ENCODE measurements at places on chromosomes 5 and 9. TPM values are rescaled to one million over a fixed set of nuclear protein-coding genes. Genes with fewer than 3 reads are reported as not detected.

ANKS6 gene
- 18.5 TPM for total RNA-seq

DNA sequence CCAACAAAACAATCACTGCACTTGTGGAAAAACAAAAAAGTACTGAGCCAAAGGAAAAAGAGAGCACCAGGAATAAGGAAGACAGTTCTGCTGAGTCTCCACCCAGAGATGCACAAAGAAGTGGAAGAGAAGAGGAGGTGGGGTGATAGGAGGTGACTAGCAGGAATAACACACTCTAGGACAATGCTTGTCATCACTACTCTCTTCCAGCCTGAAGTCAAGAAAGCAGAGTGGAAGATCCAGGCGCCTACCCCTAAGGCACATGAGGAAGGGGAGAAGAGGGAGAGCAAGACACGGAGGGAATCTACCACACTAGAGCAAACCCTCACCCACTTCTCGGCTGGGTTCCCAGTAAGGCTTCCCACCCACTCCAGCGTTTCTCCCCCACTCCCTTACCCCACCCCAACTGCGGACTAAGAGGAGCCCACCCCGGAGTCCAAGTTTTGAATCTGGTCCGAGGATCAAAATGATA, 1.7 kb downstream of the SLIT3 start:
- no peaks in the 10 kb centered on the region for H3K36me3 ChIP-seq
- H3K4me3 ChIP-seq = no peak overlapping the region
- H3K4me1 ChIP-seq = peaks cover 7% of the 10 kb centered on the region
- no peak for DNase-seq
- H3K27ac ChIP-seq = no peak overlapping the region

DNA sequence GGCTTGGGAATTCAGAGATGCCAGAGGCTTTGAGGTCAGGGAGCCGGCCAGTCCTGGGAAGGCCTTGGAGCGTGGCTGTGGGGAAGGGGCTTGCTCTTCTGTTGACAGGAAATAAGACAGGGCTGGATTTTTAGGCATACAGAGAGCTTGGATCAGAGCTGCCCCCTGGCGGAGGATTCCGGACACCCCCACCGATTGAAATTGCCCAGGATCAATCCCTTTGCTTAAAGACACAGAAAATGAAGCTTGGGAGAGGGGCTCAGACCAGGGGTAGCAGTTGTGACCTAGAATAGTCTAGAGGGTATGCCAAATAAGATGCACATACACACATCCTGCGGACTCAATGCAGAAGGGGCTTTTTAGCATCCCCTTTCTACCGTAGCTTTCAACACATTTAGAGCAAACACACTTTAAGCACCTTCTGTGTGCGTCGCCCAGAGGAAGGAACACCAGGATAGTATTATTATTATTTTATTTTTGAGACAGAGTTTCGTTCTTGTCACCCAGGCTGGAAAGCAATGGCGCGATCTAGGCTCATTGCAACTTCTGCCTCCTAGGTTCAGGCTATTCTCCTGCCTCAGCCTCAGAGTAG, 1.7 kb upstream of the NTMT1 start:
- H3K4me1 ChIP-seq = peaks cover 31% of the 10 kb centered on the region
- peaks cover 11% of the 10 kb centered on the region for H3K27me3 ChIP-seq
- H3K36me3 ChIP-seq = no peaks in the 10 kb centered on the region
- peak overlapping the region; percentile 60 for H3K4me3 ChIP-seq
- H3K27ac ChIP-seq = peak overlapping the region; percentile 80
- DNase-seq = no peak

GRCh38 chr5:171913987-171914273, 92.5 kb downstream of the FBXW11 start:
- no peaks in the 10 kb centered on the region for H3K27me3 ChIP-seq
- H3K27ac ChIP-seq = peak overlapping the region; percentile 56
- no peaks in the 10 kb centered on the region for H3K36me3 ChIP-seq

DNA sequence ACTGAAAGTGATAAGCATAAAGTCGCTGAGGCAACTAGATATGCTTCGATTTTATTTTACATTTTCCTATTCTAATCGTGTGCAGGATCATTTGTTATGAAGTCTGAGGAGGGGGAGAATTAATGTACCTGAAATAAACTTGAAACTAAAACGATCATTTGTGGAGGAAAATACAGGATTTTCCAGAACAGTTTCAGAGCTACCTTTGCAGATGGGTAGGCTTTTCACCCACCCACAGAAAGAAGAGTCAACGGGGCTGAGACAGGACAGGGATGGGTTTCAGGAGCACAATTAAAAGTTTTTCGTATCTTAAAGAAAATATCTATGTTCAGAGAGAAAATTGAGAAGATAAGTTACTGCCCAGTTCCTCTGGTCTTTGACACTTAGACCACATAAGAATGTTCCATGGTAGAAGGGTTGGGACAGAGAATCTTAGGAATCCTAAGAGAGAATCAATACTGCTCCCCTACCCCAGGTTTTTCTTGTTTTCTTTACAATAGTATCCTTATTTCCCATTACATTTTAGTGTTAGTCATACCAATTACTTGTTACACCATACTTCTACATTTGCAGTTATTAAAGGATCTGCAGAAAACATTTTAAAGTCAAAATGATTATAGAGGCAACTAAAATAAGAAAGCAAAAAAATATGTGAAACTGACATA, 211.4 kb downstream of the DEPDC1B start:
- no peaks in the 10 kb centered on the region for H3K4me1 ChIP-seq
- no peaks in the 10 kb centered on the region for H3K36me3 ChIP-seq
- no peaks in the 10 kb centered on the region for H3K27me3 ChIP-seq
- DNase-seq = no peak
- H3K4me3 ChIP-seq = no peak overlapping the region
- H3K27ac ChIP-seq = no peak overlapping the region

SOHLH1 gene
- total RNA-seq = not detected

DNA sequence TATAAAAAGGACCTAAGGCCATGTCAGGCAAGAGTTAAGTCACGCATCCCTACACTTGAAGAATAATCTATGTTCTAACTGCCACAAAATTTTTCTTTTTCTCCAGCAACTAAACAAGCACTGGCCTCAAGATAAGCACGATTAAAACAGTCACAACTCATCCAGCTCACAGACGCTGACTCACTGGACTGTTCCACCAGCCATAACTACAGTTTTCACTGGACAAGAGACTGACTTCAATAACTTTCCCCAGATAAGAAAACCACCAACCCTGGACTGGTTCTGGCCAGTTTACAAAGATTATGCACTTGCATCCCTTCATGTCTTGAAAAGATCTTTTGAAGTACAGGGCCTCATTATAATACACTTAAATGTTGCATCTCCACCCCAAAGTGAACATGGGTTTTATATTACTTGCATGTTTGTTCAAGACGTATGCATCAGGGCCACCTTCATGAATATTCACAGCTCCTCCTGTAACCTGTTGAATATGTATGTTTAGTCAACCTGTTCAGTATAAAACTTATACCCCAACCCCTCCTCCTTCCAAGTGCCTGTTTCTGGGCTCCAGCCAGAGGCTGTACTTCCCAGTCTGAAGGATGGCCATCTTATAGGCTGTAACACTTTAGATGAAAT, 129.3 kb upstream of the EPB41L4A start:
- H3K27me3 ChIP-seq = peaks cover 6% of the 10 kb centered on the region
- no peaks in the 10 kb centered on the region for H3K36me3 ChIP-seq
- H3K4me1 ChIP-seq = peaks cover 9% of the 10 kb centered on the region
- H3K4me3 ChIP-seq = no peak overlapping the region

- H3K4me3 ChIP-seq = no peak overlapping the region
- H3K36me3 ChIP-seq = peaks cover 20% of the 10 kb centered on the region
- peaks cover 54% of the 10 kb centered on the region for H3K4me1 ChIP-seq
- no peak for DNase-seq
- H3K27ac ChIP-seq = peak overlapping the region; percentile 100
- no peaks in the 10 kb centered on the region for H3K27me3 ChIP-seq
These were observed 99.2 kb downstream of the ARRDC3 start for GRCh38 chr5:91283899-91284298.

DNA sequence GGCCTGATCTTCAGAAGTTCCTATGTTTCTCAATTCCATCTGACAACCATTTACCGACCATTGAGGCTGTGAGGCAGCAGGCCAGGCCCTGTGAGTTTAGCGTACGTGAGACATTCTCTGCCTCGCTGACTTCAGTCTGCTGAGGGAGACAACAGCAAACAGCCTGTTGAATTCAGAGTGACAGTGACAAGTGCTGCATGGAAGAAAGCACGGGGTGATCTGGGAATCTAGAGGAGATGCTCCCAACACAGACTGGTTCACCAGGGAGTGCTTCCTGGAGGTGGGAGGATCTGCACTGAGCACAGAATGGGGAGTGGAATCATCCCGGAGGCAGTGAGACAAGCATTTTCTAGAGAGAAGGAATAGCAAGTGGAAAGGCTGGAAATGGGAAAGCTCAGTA, 10.0 kb upstream of the DDX41 start:
- H3K36me3 ChIP-seq = peaks cover 1% of the 10 kb centered on the region
- no peak for DNase-seq
- peaks cover under 1% of the 10 kb centered on the region for H3K4me1 ChIP-seq
- no peak overlapping the region for H3K4me3 ChIP-seq
- no peak overlapping the region for H3K27ac ChIP-seq

DNA sequence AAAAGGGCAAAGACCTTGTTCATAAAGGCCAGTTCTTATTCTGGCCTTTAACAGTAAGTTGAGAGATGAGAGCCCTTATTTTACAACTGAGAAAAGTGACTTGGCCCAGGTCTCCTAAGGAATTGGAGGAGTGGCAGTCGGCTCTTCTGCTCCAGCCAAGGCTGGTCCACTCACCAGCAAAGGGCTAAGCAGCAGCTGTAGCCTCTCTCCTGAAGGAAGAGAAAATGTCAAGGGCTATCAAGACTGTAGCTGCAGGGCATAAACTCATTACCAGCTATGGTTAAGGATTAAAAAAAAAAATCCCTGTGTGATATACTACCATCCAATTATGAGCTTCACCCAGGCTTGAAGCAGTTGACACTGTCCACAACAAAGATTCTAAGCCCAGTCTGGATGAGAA, 138.6 kb upstream of the RAD23B start:
- no peaks in the 10 kb centered on the region for H3K36me3 ChIP-seq
- no peaks in the 10 kb centered on the region for H3K4me1 ChIP-seq
- no peak overlapping the region for H3K27ac ChIP-seq

DNA sequence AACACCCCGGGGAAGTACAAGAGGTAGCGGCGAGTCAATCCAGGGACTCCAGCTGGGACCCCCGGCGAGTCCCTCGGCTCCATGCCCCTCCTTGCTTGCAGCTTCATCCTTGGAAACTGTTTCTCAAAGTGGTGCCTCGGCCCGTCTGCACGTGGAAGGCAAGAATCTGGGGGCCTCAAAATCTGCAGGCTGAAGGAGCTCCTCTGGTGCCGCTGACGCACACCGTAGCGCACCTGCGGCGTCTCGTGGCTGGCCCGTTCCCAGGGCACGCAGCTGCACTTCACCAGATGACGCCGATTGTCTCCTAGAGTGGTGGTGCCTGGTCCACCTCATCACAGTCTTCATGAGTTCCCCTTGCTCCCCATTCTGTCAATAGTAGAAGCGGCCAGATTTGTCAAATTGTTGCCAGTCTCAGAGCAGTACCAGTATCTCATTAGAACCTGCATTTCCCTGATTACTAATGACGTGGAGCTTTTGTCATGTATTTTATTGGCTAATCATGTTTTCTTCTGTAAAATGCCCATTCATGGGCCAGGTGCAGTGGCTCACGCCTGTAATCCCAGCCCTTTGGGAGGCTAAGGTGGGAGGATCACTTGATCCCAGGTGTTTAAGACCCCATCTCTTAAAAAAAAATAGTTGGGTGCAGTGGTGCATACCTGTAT, 38.6 kb downstream of the GTF3C4 start:
- no peak for DNase-seq
- H3K27ac ChIP-seq = no peak overlapping the region
- H3K4me3 ChIP-seq = no peak overlapping the region
- no peaks in the 10 kb centered on the region for H3K36me3 ChIP-seq

DNA sequence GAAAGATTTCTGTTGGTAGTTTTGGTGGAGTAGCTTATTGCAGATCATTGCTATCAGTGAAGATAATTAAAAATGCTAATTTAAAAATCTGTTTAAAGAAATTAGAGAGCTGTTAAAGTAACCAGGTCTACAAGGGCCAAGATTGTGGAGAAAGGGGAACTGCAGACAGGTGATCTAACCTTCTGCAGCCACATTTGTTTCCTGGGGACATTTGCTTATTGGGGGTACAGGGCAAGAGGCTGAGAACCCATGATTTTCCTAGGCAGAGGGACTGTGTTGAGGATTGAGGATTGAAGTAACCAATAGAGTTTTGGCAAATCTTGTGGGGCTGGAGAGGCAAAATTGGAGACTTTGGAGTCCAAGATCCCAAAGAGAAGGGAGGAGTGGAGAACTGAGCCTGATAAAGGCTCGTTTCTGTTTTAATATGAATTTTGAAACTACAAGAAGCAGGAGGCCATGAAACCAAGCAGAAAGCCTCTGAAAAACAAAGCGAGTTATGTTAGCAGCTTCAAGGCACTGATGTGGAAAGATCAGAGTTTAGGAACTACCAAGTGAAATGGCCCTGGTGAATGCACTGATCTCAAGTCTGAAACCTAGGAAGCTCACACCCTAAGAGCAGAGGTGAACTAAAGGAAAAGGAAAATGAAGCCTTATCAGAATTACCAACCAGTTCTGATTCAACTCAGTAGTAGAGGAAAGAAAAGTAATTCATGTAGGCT, 219.8 kb upstream of the C9orf72 start:
- H3K4me1 ChIP-seq = no peaks in the 10 kb centered on the region
- no peaks in the 10 kb centered on the region for H3K36me3 ChIP-seq
- no peak overlapping the region for H3K4me3 ChIP-seq
- H3K27ac ChIP-seq = no peak overlapping the region
- DNase-seq = no peak

- H3K27me3 ChIP-seq = peaks cover 3% of the 10 kb centered on the region
- peaks cover 9% of the 10 kb centered on the region for H3K4me1 ChIP-seq
- DNase-seq = no peak
- H3K4me3 ChIP-seq = no peak overlapping the region
These were observed 82.4 kb downstream of the ZNF354C start for GRCh38 chr5:179142434-179143198.

DNA sequence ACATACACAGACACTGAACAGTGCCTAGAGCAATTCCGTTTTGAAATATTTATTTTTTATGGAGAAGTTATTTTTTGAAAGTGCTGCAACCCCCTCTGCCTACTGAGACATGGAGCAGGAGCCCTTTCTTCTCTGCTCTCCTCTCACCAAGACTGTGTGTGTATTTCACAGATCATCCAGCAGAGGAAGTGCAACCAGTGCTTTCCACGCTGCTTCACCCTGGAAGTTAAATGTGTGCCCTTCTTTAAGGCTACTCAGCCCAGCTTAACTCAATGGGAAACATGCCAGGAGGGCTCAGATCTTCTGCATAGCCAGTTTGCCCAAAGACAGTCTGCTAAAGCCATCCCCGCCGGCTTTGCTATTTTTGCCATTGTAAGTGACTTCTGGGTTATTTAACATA, 606.3 kb downstream of the TLE1 start:
- no peaks in the 10 kb centered on the region for H3K27me3 ChIP-seq
- H3K27ac ChIP-seq = no peak overlapping the region
- no peaks in the 10 kb centered on the region for H3K36me3 ChIP-seq

GRCh38 chr9:130240410-130241197, 25.0 kb upstream of the HMCN2 start:
- peaks cover 3% of the 10 kb centered on the region for H3K27me3 ChIP-seq
- no peak overlapping the region for H3K4me3 ChIP-seq
- no peak for DNase-seq
- H3K27ac ChIP-seq = no peak overlapping the region

CYSRT1 gene
- total RNA-seq = 0.33 TPM

All from natural killer cell treated with Interleukin-12 subunit alpha and Interleukin-12 subunit beta and Interleukin-15 and Interleukin-18, amount 100 ng/mL, for 72 hours (primary cell).